ENCODE measurements at places on chromosomes 13 and 19.
A peak's percentile ranks its signal among the peaks of the same experiment; 100 is the strongest.

GRCh38 chr13:44136696-44137268 lies 236.8 kb upstream of the SERP2 start:
- DNase-seq: no peak

- no peak for DNase-seq
Measured at GRCh38 chr13:100356889-100357288, 231.7 kb downstream of the GGACT start.

- no peak for DNase-seq
Measured at GRCh38 chr13:39448834-39449233, 154.2 kb downstream of the LHFPL6 start.

DNA sequence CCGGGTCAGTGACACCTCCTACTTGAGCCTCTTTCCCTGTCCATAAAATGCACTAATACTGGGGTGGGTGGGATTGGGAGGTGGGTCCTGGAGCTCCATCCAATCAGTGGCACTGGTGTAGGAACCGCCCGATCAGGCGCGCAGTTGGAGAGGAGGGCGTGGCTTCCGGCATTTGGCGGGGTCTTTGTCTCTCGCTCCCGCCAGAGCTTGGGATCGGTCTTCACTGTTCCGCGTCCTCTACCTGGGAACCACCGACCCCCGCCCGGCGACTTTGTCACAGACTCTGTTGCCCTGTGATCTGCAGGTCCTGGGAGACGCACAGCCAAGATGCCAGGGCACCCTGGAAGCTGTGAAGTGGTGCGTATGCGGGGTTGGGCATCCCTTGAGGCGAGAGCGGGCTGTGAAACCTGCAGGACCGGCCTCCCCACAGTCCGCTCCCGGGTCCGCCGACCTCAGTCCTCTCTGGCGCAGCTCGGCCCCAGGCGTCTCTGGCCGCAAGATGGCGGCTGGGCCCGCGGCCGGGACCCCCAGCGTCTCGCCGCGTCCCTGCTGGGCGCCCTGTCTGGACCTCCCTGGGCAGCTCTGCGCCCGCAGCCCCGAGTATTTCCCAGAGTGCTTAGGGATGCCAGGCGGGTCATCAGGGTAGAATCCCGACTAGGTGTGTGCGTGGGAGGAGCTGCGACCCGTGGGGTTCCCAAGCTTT lies 41.6 kb upstream of the ZNF730 start:
- no peak for DNase-seq

GRCh38 chr19:3175781-3176714 lies 2.5 kb upstream of the S1PR4 start:
- no peak for DNase-seq

- no peak for DNase-seq
Measured at GRCh38 chr19:18119013-18119716, 21.6 kb downstream of the MAST3 start.

GRCh38 chr19:14555918-14556661 lies 15.8 kb downstream of the NDUFB7 start:
- no peak for DNase-seq

- no peak for DNase-seq
Measured at GRCh38 chr13:67914535-67914934, 684.4 kb upstream of the PCDH9 start.

DNA sequence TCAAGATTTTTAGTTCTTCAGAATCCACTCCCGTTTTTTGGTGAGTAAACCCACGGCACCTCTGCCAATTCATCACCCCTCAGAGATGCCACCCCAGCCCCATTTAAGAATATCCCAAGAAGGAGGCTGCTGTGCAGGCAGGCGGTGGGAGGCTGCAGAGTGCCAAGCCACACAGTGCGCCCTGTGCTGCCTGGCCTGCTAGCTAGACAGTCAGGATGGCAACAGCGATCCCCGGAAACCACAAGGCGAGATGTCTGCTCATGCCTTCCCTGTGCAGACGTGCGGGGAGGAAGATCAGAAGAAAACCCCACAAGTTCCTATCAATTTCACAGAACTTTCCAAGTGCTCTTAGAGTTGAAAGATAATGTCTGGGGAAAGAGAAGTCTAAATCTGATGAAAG lies 64.8 kb upstream of the GPR183 start:
- DNase-seq: peak; percentile 55

DNA sequence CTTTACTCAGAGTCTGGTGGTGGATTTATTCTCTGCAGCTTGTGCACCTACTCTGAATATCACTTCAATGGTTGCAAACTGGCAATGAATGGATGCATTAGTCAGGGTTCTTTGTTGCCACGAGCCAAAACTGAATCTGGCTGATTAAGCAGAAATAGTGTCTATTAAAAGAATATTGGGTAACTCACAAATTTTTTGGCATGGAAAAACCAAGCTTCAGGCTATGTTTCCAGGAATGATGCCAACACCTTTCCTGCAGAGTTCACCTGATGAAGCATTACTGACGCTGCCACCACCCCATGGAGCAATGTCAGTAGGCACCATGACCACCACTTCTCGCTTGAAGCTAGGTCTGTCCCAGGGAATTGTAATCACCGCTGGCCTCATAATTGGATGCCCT lies 597.8 kb upstream of the SLC10A2 start:
- no peak for DNase-seq

- DNase-seq: no peak
Measured at GRCh38 chr19:5789886-5790558, 941 bp downstream of the DUS3L start.

- no peak for DNase-seq
Measured at GRCh38 chr19:42052241-42052863, 17.7 kb downstream of the GRIK5 start.

DNA sequence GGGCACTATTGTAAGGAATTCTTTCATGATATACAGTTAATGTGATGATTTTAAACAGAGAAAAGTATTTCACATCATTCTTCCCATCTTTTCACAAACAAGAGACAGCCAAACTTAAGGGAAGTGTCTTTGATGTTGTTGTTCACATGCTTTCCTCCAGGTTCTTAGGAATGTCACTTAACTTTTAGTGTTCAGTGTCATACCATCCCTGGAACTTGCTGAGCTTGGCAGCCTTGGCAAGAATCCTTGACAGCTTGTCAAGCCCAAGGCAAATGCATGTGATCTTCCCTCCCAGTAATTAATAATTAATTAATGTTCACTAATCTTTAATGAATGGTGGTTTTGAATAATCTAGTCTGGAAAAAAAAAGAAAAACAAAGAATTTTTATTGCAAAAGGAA lies 727.9 kb upstream of the PRR20A start:
- no peak for DNase-seq

GRCh38 chr13:27600711-27601110 lies 19.6 kb downstream of the LNX2 start:
- DNase-seq: no peak

DNA sequence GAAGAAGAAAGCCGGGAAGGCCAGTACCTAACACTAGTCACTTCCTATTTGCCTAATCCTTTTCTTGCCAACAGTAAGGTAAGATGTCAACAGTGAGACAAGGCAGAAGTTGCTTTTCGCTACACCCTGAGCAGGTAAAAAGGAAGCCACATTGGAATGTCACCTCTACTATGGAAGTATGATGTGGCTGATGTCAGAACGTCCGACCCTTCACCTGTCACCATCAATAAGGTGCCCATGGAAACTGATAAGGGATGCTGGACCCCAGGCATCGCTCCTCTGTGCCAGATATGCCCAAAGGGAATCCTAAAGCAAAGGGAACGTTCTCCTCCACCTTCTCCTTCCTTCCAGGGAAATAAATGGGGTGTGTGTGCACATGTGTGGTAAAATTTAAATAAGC lies 34.3 kb downstream of the COL4A1 start:
- DNase-seq: no peak

DNA sequence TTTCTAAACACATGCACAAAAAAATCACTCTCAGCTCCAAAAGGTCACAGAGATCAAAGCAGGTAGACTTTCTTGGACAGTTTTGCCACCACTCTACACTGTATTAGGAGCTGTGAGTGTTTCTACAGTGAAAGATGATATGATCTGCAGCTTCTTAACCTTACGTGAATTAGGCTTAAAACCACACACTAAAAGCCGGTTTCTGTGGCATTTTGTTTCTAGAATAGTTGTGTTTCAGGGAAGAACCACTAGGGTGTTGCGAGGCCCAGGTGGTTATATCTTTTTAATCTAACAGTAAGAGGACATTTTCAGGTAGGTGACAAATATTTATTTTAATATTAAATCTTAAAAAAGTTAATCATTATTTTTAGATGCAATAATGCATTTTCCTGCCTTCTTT lies 216.4 kb downstream of the KLF5 start:
- DNase-seq: no peak

DNA sequence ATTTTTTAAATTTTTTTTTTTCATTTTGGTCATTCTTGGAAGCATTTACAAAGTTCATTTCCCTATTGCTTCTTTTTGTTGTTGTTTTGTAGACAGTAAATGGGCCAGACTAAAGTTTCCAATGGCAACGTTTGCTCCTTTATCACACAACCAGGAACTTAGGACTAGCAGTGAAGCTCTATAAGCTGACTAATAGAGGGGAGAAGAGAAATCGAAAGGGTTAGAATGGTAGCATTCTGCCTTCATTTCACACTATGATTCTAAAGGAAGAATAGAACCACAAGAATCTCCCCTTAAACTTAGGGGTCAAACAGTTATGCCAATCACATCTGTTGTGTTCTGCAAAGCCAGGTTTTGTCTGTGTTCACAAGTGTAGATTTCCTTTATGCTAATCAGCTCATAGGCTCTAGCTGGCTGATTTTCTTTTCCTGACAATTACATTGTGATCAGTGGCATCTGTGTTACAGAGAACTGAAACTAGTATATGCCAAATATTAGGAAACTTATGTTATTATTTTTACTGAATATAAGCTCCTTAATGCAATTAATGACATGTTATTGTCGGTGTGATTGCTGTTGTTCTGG lies 467.3 kb downstream of the DACH1 start:
- DNase-seq: no peak

- no peak for DNase-seq
Measured at GRCh38 chr19:40162104-40162503, 29.1 kb upstream of the MAP3K10 start.

- DNase-seq: no peak
Measured at GRCh38 chr13:48281556-48281955, 22.0 kb upstream of the RB1 start.

GRCh38 chr19:2049741-2050348 lies 1.2 kb downstream of the MKNK2 start:
- DNase-seq: peak; percentile 80

GRCh38 chr19:4352701-4353121 lies 9.3 kb downstream of the MPND start:
- DNase-seq: peak; percentile 23

DNA sequence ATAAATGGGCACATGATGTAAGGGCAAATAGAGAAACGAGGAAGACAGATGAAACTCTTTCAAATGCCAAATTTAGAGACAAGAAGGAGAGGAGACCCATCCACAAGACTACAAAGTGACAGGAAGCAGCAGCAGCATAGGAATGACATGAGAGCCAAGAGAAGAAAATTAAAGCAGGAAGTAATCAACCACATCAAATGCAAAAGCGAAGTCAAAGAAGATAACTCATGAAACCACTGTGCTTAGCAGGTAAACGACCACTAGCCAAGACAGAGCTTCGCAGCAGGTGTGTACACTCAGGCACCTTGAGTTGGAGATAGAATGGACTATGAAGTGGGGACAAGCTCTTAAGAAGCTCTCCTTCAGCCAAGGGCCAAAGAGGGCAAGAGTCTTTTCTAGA lies 64.1 kb downstream of the KLF12 start:
- no peak for DNase-seq

GRCh38 chr13:66343224-66343828 lies 886.8 kb downstream of the PCDH9 start:
- DNase-seq: no peak

- DNase-seq: no peak
Measured at GRCh38 chr19:21432590-21432989, 35.7 kb downstream of the ZNF493 start.

DNA sequence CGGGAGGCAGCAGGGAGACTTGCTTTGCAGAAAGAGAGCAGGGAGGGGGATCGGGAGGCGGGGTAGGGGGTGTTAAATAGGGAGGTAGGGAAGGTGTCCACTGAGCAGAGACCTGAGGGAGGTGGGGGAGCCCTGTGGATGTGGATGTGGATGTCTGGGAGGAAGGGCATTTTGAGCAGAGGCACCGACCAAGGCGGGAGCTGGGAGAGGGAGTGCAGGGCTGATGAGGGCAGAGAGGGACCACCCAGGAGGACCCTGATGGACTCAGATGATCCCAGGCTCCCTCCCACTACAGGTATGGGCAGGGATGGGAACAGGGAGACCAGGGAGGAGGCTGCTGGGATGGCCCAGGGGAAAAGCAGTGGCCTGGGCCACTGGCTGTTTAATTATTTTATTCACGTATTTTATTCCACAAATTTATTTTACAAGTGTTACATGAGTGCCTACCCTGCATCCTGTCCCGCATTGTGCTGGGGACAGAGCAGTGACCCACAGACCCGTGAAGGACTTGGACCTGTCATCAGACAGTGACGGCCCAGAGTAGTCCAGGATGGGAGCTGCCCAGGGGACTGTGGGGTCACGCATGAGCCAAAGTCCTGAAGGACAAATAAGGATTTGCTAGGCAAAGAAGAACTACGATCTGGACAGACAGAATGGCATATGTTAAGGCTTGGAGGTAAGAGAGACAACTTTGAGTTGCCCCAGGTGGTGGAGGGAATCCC lies 5.3 kb downstream of the GRAMD1A start:
- DNase-seq: no peak

DNA sequence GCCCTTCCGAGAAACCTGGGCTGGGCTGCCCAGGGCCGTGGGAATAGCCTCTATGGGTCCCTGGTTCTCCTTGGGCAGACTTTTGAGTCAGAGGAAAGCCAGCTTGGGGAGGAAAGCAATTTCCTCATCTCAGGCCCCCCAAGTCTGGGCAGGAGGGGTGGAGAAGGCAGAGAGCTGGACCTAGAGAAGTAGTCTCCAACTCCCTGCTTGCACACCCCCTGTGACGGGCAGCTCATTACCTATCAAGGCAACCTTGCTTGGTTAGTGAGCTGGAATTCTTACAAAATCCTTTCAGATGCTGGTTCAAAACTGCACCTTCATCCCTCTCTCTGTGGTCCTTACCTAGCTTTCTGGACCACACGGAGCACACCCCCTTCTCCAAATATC lies 33.9 kb downstream of the ACTL9 start:
- DNase-seq: no peak

- no peak for DNase-seq
Measured at GRCh38 chr19:35592226-35592625, 6.3 kb downstream of the PMIS2 start.

DNA sequence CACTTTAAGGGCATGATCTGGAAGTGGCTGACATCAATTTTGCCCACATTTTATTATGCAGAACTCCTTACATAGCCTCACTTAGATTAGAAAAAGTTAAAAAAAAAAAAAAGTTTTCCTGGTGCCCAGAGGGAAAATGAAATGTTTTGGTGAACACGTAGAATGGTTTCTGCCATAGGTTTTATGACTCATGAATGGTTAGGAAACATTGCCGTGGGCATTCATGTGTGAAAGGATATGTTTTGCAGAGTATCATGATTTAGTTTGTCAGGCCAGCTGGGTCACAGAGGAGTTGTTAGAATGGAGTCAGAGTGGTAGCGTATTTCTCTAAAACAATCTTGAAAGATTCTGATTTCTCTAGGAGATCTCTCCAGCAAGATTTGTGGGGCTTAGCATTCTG lies 133.8 kb downstream of the MRPL57 start:
- DNase-seq: no peak

Data from T-helper 2 cell (primary cell).